ENCODE measurements at places on chromosomes 3 and 15. TPM values are rescaled to one million over a fixed set of nuclear protein-coding genes. Genes with fewer than 3 reads are reported as not detected.

GRCh38 chr3:147410526-147411237 lies 1.5 kb downstream of the ZIC1 start:
- H3K27me3 ChIP-seq = peaks cover 6% of the 10 kb centered on the region
- no peaks in the 10 kb centered on the region for H3K36me3 ChIP-seq
- no peak for DNase-seq
- peaks cover 31% of the 10 kb centered on the region for H3K4me1 ChIP-seq
- no peak overlapping the region for H3K4me3 ChIP-seq
- H3K27ac ChIP-seq = no peak overlapping the region

DNA sequence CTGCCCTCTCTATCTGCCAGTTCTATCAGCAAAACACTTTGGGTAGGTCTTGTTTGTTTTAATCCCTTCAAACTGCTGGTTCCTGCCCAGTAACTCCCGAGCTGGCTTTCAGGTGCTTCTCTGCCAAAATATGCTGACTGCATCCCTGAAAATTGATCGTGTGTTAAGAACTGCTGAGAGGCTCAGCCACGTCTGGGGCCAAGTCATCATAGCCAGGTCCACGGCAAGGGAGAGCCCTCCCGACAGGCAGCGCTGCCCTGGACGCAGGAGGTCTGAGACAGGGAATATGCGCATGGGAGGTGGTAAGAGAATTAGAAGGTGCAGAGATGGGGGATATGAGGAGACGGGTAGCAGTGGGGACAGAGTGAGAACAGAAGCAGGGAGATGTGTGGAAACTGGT lies 179.7 kb upstream of the TOPAZ1 start:
- no peaks in the 10 kb centered on the region for H3K27me3 ChIP-seq
- H3K27ac ChIP-seq = no peak overlapping the region
- H3K36me3 ChIP-seq = no peaks in the 10 kb centered on the region
- H3K4me1 ChIP-seq = peaks cover 10% of the 10 kb centered on the region

GRCh38 chr15:48355377-48355776 lies 24.1 kb downstream of the DUT start:
- H3K27ac ChIP-seq = no peak overlapping the region
- H3K36me3 ChIP-seq = no peaks in the 10 kb centered on the region
- H3K4me1 ChIP-seq = no peaks in the 10 kb centered on the region
- no peak overlapping the region for H3K4me3 ChIP-seq
- no peaks in the 10 kb centered on the region for H3K27me3 ChIP-seq

GRCh38 chr15:23616536-23616935 lies 31.1 kb downstream of the MAGEL2 start:
- H3K27me3 ChIP-seq = no peaks in the 10 kb centered on the region
- H3K36me3 ChIP-seq = no peaks in the 10 kb centered on the region
- DNase-seq = no peak

DNA sequence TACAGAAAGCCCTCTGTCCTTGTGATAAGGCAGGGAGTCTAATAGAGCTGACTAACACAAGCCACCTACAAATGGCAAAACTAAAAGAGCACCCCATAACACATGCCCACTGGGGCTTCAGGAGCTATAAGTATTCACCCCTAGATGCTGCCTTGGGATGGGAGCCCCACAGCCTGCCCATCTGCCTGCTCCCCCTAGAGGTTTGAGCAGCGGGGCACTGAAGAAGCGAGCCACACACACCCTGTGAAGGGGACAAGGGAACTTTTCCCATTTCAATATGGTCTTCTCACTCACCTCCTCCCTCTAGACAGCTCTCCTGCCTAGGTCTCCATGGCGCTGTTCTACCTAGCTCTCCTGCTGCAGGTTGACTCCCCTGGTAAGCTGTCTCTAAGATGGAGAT lies 261.0 kb downstream of the SHQ1 start:
- no peak overlapping the region for H3K27ac ChIP-seq
- no peak overlapping the region for H3K4me3 ChIP-seq
- peaks cover 43% of the 10 kb centered on the region for H3K4me1 ChIP-seq
- H3K36me3 ChIP-seq = no peaks in the 10 kb centered on the region

DNA sequence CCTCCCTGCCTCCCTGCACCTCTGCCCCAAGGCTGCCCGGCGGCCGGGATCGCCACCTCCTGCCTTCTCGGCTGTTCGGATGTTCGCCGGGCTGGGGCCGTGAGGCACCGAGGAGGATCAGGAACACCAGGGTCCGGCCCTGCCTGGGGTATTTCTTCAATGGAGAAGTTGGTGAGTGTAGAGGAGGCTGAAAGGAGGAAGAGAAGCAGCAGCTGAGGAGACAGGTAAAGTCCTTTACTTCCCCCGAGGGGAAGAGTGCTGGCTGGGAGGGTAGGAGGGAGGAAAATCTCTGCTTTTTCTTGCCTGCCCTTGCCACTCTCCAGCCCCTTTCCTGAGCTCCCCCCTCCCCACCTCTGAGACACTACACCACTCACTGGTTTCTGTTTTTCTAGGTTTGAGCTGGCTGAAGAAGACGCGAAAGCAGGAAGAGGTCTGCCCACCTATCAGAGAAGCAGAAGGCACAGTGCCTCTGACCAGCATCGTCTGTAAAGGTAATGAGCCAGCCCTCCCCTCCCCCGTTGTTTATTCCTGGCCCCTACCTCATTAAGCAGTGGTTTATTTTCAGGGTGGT lies 519 bp downstream of the ASB7 start:
- peak overlapping the region; percentile 99 for H3K4me3 ChIP-seq
- H3K27me3 ChIP-seq = no peaks in the 10 kb centered on the region
- H3K27ac ChIP-seq = peak overlapping the region; percentile 60
- peaks cover 35% of the 10 kb centered on the region for H3K4me1 ChIP-seq
- DNase-seq = no peak

- no peak for DNase-seq
- H3K4me3 ChIP-seq = no peak overlapping the region
- H3K36me3 ChIP-seq = no peaks in the 10 kb centered on the region
- peaks cover 23% of the 10 kb centered on the region for H3K4me1 ChIP-seq
- H3K27me3 ChIP-seq = no peaks in the 10 kb centered on the region
Measured at GRCh38 chr3:4561661-4562060, 68.5 kb downstream of the ITPR1 start.

GRCh38 chr3:158532099-158532734 lies 38.8 kb upstream of the MLF1 start:
- no peaks in the 10 kb centered on the region for H3K36me3 ChIP-seq
- no peak for DNase-seq
- H3K27ac ChIP-seq = no peak overlapping the region
- H3K27me3 ChIP-seq = no peaks in the 10 kb centered on the region

DNA sequence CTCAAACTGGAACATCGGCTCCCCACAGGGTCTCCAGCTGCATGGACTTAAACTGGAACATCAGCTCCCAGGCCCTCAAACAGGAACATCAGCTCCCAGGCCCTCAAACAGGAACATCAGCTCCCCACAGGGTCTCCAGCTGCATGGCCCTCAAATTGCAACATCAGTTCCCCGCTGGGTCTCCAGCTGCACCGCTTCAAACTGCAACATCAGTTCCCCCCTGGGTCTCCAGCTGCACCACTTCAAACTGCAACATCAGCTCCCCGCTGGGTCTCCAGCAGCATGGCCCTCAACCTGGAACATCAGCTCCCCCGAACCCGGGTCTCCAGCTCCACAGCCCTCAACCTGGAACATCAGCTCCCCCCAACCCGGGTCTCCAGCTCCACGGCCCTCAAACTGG lies 82.0 kb downstream of the TFRC start:
- no peaks in the 10 kb centered on the region for H3K4me1 ChIP-seq
- H3K36me3 ChIP-seq = no peaks in the 10 kb centered on the region
- no peaks in the 10 kb centered on the region for H3K27me3 ChIP-seq

- no peak overlapping the region for H3K4me3 ChIP-seq
- no peak for DNase-seq
- H3K4me1 ChIP-seq = no peaks in the 10 kb centered on the region
- no peaks in the 10 kb centered on the region for H3K36me3 ChIP-seq
- no peaks in the 10 kb centered on the region for H3K27me3 ChIP-seq
- H3K27ac ChIP-seq = no peak overlapping the region
Measured at GRCh38 chr3:13858768-13859520, 20.9 kb downstream of the WNT7A start.

- no peaks in the 10 kb centered on the region for H3K4me1 ChIP-seq
- no peak overlapping the region for H3K27ac ChIP-seq
- H3K36me3 ChIP-seq = no peaks in the 10 kb centered on the region
- DNase-seq = no peak
- no peaks in the 10 kb centered on the region for H3K27me3 ChIP-seq
Measured at GRCh38 chr15:37715101-37715500, 219.3 kb upstream of the TMCO5A start.

DNA sequence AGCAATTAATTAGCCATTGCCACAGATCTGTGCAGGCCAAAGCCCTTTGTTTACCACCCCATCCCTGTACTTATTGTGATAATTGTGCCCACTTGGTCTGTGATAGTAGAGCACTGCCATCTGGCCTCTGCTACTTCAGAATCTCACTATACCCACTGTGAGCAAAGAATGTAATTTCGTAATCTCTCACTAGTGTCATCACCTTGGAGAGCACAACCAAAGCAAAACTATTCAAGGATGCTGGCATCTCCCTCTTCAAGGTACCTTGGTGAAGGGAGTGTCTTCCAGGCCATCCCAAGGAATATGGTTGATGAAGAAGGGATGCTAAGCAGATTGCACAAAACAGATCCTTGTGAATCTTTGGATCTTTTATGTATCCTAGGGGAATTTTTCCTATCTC lies 34.7 kb upstream of the NOX5 start:
- H3K4me3 ChIP-seq = no peak overlapping the region
- H3K4me1 ChIP-seq = peaks cover 12% of the 10 kb centered on the region
- no peak overlapping the region for H3K27ac ChIP-seq
- DNase-seq = no peak
- H3K27me3 ChIP-seq = no peaks in the 10 kb centered on the region

DNA sequence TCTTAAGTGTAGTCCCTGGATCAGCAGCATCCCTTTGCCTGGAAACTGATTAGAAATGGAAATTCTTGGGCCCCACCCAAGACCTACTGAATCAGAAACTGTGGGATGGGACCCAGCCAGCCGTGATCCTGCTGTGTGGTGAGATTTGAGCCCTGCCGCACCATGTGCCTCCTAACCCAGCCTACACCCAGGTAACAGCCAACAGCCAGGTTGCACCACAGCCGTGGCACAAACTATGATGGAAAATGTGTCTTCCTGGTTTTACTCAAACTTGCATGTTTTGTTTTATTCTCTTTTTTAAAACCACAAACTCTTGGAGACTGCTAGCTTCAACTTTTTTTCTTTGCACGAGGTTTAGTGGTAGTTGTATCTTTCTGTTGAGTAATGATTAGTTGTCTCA lies 2.6 kb downstream of the LIMD1 start:
- no peaks in the 10 kb centered on the region for H3K27me3 ChIP-seq
- peak; percentile 52 for DNase-seq
- H3K4me3 ChIP-seq = no peak overlapping the region
- H3K27ac ChIP-seq = peak overlapping the region; percentile 37
- H3K36me3 ChIP-seq = no peaks in the 10 kb centered on the region
- peaks cover 84% of the 10 kb centered on the region for H3K4me1 ChIP-seq

- H3K27ac ChIP-seq = peak overlapping the region; percentile 54
- H3K4me3 ChIP-seq = no peak overlapping the region
- H3K27me3 ChIP-seq = no peaks in the 10 kb centered on the region
- DNase-seq = no peak
- H3K4me1 ChIP-seq = peaks cover 17% of the 10 kb centered on the region
Measured at GRCh38 chr3:160697637-160698380, 20.8 kb downstream of the ARL14 start.

DNA sequence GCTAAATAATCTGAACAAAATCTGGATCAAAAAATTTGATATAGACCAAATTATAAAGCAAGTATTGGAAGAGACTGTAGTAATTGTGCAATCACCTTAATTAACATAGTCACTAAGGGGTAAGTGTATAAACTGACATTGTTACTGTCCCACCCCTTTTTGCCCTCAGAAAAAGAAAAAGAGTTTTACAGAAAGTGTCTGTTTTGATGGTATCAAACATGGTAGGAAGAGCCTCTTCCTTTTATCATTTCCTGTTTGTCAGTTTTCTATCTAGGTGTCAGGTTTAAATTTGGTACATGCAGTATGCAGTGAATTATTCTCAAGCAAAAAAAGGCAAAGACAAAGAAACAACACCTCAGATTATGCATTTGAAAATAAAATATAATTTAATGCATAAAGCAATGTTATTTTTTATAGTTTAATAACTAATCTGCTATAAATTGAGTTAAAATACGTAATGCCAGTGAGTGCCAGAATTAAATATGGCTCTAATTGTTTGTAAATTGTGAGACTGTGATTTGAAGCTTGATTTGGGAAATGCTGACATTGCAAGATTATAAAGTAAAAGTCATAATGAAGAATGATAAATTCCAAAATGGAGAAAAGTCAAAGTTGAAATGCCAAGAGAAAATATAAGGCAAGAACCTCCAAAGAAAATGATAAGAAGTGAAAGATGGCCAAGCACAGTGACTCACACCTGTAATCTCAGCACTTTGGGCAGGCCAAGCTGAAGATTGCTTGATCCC lies 30.3 kb upstream of the CMC1 start:
- H3K4me1 ChIP-seq = peaks cover 5% of the 10 kb centered on the region
- no peak for DNase-seq
- H3K27ac ChIP-seq = no peak overlapping the region
- no peaks in the 10 kb centered on the region for H3K27me3 ChIP-seq
- H3K36me3 ChIP-seq = no peaks in the 10 kb centered on the region

GRCh38 chr3:41742121-41742520 lies 219.8 kb downstream of the ULK4 start:
- no peak for DNase-seq
- no peaks in the 10 kb centered on the region for H3K27me3 ChIP-seq
- H3K36me3 ChIP-seq = no peaks in the 10 kb centered on the region
- no peak overlapping the region for H3K27ac ChIP-seq
- H3K4me1 ChIP-seq = no peaks in the 10 kb centered on the region

- no peaks in the 10 kb centered on the region for H3K27me3 ChIP-seq
- H3K4me3 ChIP-seq = no peak overlapping the region
- H3K36me3 ChIP-seq = no peaks in the 10 kb centered on the region
- no peaks in the 10 kb centered on the region for H3K4me1 ChIP-seq
Measured at GRCh38 chr3:178193846-178194245, 342.4 kb upstream of the KCNMB2 start.

- no peaks in the 10 kb centered on the region for H3K27me3 ChIP-seq
- peaks cover 8% of the 10 kb centered on the region for H3K4me1 ChIP-seq
- DNase-seq = no peak
- H3K27ac ChIP-seq = no peak overlapping the region
Measured at GRCh38 chr3:72810659-72811434, 37.4 kb downstream of the SHQ1 start.

GRCh38 chr3:55554634-55555425 lies 67.7 kb upstream of the WNT5A start:
- no peaks in the 10 kb centered on the region for H3K4me1 ChIP-seq
- H3K27ac ChIP-seq = no peak overlapping the region
- H3K27me3 ChIP-seq = no peaks in the 10 kb centered on the region
- no peaks in the 10 kb centered on the region for H3K36me3 ChIP-seq
- H3K4me3 ChIP-seq = no peak overlapping the region

The NCEH1 gene
- total RNA-seq = 10.1 TPM

The SCAANT1 gene
- not detected for total RNA-seq

The SELENOK gene
- total RNA-seq = 36.1 TPM

The GOLGA8G gene
- total RNA-seq = not detected

The ZPLD1 gene
- total RNA-seq = 0.26 TPM

The SPESP1 gene
- not detected for total RNA-seq

The GPR149 gene
- total RNA-seq = not detected

The CDC25A gene
- total RNA-seq = 0.33 TPM

The MESP2 gene
- total RNA-seq = 1.8 TPM

The HIGD2B gene
- total RNA-seq = not detected

The GOLGA8S gene
- not detected for total RNA-seq

The MKRN3 gene
- total RNA-seq = 0.26 TPM

The FSIP1 gene
- total RNA-seq = not detected

The BFSP2 gene
- not detected for total RNA-seq

The PLCH1 gene
- 3.0 TPM for total RNA-seq

All from body of pancreas (tissue), 4 donors.